ENCODE measurements at places on chromosomes 6 and 20. TPM values are rescaled to one million over a fixed set of nuclear protein-coding genes. Genes with fewer than 3 reads are reported as not detected.

SOBP gene
- total RNA-seq: 0.31 TPM

DNA sequence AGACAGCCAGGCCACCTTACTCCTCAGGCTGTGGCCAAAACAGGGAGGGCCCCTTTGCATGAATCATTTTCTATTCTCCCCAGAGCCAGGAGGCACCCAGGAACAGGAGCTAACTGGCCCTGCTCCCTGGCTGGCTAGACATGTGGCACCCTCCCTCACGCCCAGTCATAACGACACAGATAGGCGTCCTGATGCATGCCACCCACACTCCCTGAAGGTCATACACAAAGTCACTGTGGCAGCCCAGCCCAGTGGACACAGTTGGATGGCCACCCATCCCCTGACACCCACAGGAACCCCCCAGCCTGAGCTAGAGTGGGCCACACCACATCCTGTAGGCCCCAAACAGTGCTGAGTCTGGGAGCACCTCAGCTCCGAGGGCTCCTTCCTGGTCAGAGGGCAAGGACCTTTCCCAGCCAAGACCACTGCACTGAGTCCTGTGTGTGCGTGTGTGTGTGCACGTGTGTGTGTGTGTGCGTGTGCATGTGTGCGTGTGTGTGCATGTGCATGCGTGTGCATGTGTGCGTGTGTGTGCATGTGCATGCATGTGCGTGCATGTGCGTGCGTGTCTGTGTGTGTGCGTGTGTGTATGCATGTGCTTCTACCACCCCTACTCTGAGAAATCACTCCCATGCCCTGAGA lies 21.6 kb downstream of the TFEB start:
- DNase-seq: no peak

DNA sequence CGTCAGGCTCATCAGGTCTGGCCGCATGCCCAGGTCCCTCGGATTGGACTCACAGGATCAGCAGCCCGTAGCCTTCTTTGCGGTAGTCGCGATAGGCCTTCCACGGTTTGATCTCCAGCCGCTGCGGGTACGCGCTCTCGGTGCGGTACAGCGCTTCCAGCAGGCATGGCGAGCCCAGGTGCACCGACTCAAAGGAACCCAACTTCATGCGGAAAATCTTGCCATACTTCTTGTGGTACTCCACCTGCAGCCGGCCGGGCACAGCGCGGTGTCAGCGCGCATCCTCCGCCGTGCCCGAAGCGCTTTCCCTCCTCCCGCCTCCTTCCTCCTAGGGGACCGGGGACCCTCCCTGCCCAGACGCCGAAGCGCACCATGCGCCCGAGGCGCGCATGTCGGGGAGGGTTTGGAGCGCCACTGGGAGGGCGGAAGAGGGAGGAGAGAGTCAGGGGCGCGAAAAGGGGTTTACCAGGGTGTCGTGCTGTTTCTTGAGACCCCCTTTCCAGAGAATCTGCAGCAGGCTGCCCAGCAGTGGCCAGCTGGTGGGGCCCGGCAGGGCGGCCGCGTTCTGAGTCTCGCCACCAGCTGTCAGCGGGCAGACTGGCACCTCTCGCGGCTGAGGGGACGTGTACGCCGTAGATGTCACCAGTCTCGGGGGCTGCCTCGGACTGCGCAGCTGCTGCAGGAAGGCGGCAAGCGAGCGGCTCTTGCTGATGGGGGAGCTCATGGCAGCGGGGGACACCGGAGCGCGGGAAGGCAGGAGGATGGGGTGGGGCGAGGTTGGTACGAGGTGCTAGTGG lies 732 bp downstream of the CYP24A1 start:
- no peak for DNase-seq

DNA sequence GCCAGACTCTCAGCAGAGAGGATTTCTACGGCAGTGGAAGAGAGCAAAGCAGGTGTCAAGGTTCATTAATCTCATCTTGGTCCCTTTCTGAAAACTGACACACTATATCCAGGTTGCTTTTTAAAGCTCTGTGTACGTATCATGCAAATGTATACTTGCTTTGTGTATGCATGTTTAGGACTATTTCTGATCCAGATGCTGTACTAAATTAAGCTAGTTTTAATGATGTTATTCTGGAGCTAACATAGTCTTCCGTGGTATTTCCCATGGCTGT lies 59.2 kb upstream of the SNX9 start:
- no peak for DNase-seq

- DNase-seq: no peak
Measured at GRCh38 chr20:45695496-45695895, 6.3 kb upstream of the WFDC13 start.

- DNase-seq: no peak
Measured at GRCh38 chr6:4446982-4447381, 311.6 kb upstream of the ECI2 start.

GRCh38 chr6:31355583-31355948 lies 1.4 kb downstream of the HLA-B start:
- DNase-seq: no peak

- peak; percentile 72 for DNase-seq
Measured at GRCh38 chr6:235763-236360, 56.4 kb upstream of the DUSP22 start.

GRCh38 chr6:939526-940252 lies 246.8 kb upstream of the EXOC2 start:
- DNase-seq: no peak

CAGE1 gene
- not detected for total RNA-seq

- no peak for DNase-seq
Measured at GRCh38 chr6:113833537-113833936, 23.6 kb upstream of the MARCKS start.

- no peak for DNase-seq
Measured at GRCh38 chr20:56922497-56922896, 293.4 kb downstream of the TFAP2C start.

DNA sequence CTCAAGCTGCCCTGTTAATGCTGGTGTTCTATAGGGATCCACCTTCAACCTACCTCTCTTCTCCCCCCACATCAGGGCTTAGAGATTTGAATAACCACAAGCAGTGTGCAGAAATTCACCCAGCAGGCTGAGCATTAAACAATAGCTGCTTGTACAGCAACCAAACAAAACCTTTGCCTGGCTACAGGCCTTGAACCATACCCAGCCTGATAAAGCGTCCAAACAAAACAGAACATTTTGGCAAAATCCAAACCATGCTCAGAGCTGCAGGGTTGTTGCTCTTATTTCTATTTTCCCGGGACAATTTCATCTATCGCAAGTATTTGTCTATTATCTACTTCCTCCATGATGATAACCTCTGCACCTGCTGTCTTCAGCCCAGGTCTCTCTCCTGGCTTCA lies 142.3 kb downstream of the UNC5CL start:
- no peak for DNase-seq

DNA sequence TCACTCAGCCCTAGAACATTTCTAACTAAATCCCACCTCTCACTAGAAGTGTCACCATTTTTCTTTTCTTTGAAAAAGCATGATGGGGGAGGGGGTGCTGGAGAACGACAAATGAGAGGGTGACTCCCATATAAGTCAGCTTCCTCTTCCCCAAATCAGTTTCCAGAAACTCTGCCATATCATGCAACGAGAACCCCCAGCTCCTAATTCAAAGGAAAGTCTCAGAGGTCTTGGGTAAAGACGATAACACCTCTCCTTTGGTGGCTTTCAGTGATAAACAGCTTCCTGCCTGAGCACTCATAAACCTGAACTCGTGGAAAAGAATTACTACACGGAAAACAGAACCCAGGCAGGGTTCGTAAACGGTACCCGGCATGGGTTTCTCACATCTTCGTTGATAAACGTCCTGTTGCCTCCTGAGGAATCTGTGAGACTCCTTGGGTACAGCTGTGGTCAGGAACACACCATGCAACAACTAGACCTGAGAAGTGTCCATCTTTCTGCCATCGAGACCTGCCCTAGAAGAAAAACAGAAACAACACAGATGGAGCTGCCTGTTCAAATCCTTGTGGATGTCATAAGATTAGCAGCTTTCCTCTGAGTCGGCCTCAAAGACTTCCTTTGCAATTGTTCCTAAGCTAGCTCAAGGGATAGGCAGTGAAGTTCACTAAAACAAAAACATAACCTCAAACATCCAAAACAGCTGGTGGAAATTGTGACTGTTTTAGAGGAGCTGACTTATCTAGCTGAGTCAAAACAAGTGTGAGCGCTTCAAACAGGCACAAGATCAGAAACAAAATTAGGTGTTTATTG lies 185.8 kb upstream of the PRDM1 start:
- peak; percentile 36 for DNase-seq

GRCh38 chr6:117270843-117271507 lies 5.6 kb downstream of the VGLL2 start:
- no peak for DNase-seq

GRCh38 chr6:36353411-36353915 lies 16.8 kb upstream of the BNIP5 start:
- no peak for DNase-seq

DNA sequence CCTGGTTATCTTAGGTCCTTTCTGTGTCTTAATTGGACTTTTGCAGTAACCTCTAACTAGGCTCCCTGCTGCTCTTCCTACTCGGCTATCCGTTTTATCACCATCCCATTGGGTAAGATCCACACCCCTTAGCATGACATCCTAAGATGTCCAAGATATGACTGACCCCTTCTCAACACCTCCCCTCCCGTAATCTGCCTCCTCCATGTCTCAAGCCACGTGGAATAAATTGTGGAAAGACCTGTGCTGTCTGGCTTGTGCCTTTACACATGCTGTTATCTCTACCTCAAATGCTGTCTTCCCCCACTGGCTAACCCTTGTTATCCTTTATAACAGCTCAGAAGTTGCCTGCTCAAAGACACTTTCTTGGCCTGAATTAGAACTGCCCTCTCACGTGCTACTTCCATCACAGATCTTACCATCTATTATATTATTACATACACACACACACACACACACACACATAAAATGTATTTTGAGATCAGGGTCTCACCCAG lies 26.5 kb downstream of the EIF2S2 start:
- DNase-seq: no peak

- no peak for DNase-seq
Measured at GRCh38 chr6:161274488-161274858, 612 bp upstream of the AGPAT4 start.

IMPG1 gene
- not detected for total RNA-seq
